ENCODE measurements at places on chromosomes 16 and 17. TPM values are rescaled to one million over a fixed set of nuclear protein-coding genes. Genes with fewer than 3 reads are reported as not detected.

The GOSR1 gene
- total RNA-seq: 31.6 TPM

The EXOC3L1 gene
- total RNA-seq: 0.25 TPM

The PRSS33 gene
- not detected for total RNA-seq

The SRL gene
- not detected for total RNA-seq

The CTF1 gene
- 0.92 TPM for total RNA-seq

The PRRT2 gene
- total RNA-seq: 0.26 TPM

The CYGB gene
- 7.7 TPM for total RNA-seq

The NCBP3 gene
- total RNA-seq: 18.5 TPM

The ZNF385C gene
- not detected for total RNA-seq

The ZNF750 gene
- not detected for total RNA-seq

Measured in aortic smooth muscle cell (primary cell).